Astrocyte (in vitro differentiated cells and primary cell): ENCODE measurements at places on chromosomes 11 and 22. TPM values are rescaled to one million over a fixed set of nuclear protein-coding genes. Genes with fewer than 3 reads are reported as not detected.
A peak's percentile ranks its signal among the peaks of the same experiment; 100 is the strongest.

GRCh38 chr11:17411418-17411817 lies 23.0 kb upstream of the KCNJ11 start:
- no peak for DNase-seq
- H3K4me1 ChIP-seq = no peaks in the 10 kb centered on the region
- no peak overlapping the region for H3K4me3 ChIP-seq

DNA sequence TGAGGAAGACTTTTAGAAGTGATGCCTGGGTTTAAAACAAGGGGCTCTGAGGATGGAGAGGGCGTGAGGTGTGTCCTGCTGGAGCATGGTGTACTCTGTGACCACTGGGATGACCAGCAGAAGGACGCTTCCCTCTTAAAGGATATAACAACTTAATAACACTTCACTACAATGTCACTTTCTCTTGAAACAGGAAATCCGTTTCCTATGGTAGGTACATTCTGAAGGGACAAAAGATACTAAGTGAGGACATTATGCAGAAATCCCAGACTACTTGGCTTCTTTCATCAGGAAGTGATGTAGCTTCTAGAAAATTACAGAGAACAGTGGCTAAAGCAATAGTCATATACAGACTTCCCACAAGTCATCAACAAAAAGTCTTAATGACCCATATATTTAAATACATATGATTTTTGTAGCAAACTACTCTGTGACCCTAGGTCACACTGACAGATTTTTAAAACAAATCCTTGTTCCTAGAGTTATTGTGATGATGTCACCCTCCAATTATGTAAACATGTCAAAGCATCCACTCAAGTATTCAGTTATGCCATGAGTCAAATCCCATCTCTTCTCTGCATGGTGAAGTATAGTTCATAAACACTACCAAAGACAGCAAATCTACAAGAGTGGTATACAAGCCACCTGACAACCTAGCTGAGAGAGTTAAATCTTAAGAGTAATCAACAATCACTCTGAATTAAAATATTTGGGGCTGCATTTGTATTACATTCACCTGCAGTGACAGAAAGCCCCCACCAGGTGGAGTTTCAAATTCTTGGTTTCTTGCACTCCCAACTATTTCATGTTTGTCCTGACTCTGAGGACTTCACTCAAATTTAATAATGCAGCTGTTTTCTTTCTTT lies 32.8 kb downstream of the PITPNB start:
- peak; percentile 87 for DNase-seq
- H3K27me3 ChIP-seq = no peaks in the 10 kb centered on the region
- H3K36me3 ChIP-seq = peaks cover 41% of the 10 kb centered on the region
- H3K27ac ChIP-seq = peak overlapping the region; percentile 64
- H3K4me3 ChIP-seq = no peak overlapping the region
- peaks cover 23% of the 10 kb centered on the region for H3K4me1 ChIP-seq

DNA sequence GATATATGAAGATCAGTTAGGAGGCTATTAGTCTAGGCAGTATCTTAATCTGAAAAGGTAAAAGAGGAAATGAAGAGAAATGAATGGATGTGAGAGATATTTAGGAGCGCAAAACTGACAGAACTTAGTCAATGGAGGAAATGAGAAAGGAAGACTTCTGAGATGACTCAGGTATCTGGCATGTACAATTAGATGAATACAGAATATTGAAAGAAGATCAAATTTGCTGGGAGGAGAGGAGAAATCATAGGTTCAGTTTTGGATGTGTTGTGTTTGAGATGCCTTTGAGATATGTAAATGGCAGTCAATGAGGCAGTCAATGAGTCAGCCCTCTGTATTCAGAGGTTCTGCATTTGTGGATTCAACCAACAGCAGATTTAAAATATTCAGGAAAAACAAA lies 42.9 kb upstream of the GAB2 start:
- H3K4me3 ChIP-seq = no peak overlapping the region
- peaks cover 1% of the 10 kb centered on the region for H3K36me3 ChIP-seq
- H3K27me3 ChIP-seq = no peaks in the 10 kb centered on the region

DNA sequence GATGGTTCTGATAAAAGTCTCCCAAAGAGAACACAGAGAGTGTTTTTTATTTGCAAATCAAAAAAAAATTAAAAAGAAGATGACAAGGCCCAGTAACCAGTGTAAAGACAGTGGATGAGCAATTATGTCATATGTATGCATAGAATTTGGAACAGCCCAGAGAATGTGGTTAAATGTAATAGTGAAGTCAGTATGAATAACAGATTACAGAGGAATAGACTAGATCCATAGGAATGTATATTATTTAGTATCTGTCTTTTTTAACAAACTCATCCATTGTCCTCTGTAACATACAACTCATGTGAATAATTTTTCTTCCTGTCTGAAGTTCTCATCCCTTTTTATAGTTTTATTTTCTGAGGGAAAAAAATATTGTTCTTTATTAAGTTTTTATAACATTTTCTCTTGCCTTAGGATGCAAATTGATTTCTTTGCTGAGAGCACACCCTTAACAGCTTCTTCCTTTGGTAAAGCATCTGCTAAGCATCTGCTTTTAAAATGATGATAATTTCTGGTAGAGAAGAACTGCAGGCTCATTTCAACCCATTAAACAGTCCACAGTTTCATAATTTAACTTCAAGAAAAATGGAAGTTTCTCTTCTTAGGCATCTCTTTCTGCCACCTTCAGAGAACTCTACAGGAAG lies 266.5 kb upstream of the MTNR1B start:
- peak; percentile 70 for DNase-seq
- H3K4me1 ChIP-seq = peaks cover 37% of the 10 kb centered on the region
- H3K27ac ChIP-seq = peak overlapping the region; percentile 92
- no peaks in the 10 kb centered on the region for H3K36me3 ChIP-seq

- no peak overlapping the region for H3K27ac ChIP-seq
- peaks cover 7% of the 10 kb centered on the region for H3K27me3 ChIP-seq
- DNase-seq = no peak
- H3K4me1 ChIP-seq = peaks cover 3% of the 10 kb centered on the region
- no peak overlapping the region for H3K4me3 ChIP-seq
- H3K36me3 ChIP-seq = no peaks in the 10 kb centered on the region
Measured at GRCh38 chr22:31124811-31125465, 2.2 kb downstream of the INPP5J start.

GRCh38 chr11:90722552-90723190 lies 499.8 kb upstream of the CHORDC1 start:
- H3K27me3 ChIP-seq = no peaks in the 10 kb centered on the region
- no peak overlapping the region for H3K4me3 ChIP-seq
- H3K4me1 ChIP-seq = no peaks in the 10 kb centered on the region

- no peak for DNase-seq
- no peaks in the 10 kb centered on the region for H3K27me3 ChIP-seq
- H3K36me3 ChIP-seq = no peaks in the 10 kb centered on the region
- no peak overlapping the region for H3K4me3 ChIP-seq
- H3K27ac ChIP-seq = no peak overlapping the region
- H3K4me1 ChIP-seq = peaks cover 16% of the 10 kb centered on the region
Measured at GRCh38 chr11:46827995-46828394, 18.1 kb downstream of the CKAP5 start.

DNA sequence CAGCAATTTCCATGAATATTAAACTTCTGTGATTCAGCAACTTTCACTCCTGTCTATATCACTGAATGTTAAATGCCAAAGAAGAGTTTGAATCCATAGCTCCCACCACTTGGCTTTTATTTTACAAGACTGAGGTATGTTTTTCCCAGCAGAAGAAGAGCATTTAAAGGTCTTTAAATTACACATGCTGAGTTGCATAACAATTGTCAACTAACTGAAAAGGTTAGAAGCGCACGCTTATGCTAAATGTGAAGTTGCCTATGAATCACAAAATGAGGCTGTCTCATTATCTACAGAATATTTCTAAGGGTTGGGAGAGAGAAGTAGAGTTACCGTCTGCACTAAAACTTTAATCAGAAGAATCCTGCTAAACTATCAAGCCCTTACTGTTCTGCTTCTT lies 1086.3 kb downstream of the FAM181B start:
- H3K36me3 ChIP-seq = no peaks in the 10 kb centered on the region
- no peaks in the 10 kb centered on the region for H3K27me3 ChIP-seq
- H3K4me3 ChIP-seq = no peak overlapping the region
- H3K27ac ChIP-seq = no peak overlapping the region
- no peaks in the 10 kb centered on the region for H3K4me1 ChIP-seq

GRCh38 chr11:64384981-64385944 lies 26.3 kb downstream of the RPS6KA4 start:
- H3K27me3 ChIP-seq = peaks cover 7% of the 10 kb centered on the region
- H3K4me3 ChIP-seq = no peak overlapping the region
- no peaks in the 10 kb centered on the region for H3K36me3 ChIP-seq
- peaks cover 8% of the 10 kb centered on the region for H3K4me1 ChIP-seq

DNA sequence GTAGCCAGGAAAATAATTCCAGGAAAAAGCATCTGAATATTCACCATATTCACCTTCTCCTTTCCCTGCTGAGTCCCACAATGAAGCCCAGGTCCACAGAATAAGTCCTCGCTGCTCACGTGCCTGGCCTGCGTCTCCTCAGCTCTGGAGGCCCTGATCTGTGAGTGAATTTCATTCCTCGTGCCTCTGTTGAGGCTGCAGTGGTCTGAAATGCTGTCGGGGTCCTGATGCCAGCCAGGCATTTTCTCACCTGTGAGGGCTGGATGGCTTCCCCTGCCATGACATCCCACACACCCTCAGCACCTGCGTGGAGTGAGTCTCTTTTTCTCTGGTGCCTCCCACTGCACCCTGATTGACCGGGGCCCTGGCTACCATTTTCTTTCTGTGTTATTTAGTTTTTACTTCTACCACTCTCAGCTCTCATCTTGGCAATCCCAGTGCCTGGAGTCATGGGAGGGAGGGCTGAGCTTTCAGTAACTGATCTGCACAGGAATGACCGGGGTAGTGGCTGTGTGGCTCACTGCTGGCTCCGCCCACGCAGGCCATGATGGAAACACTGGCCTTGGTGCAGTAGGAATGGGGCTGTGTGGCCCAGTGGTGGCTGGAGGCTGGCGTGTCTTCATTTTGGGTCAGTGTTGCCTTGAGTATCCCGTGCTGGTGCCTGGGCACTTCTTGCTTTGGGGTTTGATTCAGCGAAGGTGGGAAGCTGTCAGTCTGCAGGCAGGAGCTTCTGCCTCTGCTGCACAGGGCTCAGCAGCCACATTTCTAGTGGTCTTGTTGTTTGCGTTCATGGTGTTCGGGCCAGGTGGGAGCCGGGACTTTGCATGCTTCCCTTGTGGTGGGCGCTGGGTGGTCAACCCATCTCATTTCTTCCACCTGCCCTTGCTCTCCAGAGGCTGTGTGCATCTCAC lies 807.2 kb downstream of the TBC1D22A start:
- no peak for DNase-seq
- no peak overlapping the region for H3K27ac ChIP-seq
- no peaks in the 10 kb centered on the region for H3K36me3 ChIP-seq
- H3K27me3 ChIP-seq = no peaks in the 10 kb centered on the region
- no peaks in the 10 kb centered on the region for H3K4me1 ChIP-seq
- no peak overlapping the region for H3K4me3 ChIP-seq

GRCh38 chr11:95339086-95339901 lies 108.3 kb upstream of the SESN3 start:
- H3K27ac ChIP-seq = no peak overlapping the region
- peaks cover 26% of the 10 kb centered on the region for H3K4me1 ChIP-seq
- DNase-seq = no peak
- no peak overlapping the region for H3K4me3 ChIP-seq
- H3K27me3 ChIP-seq = no peaks in the 10 kb centered on the region

- no peaks in the 10 kb centered on the region for H3K36me3 ChIP-seq
- H3K27ac ChIP-seq = no peak overlapping the region
- H3K4me3 ChIP-seq = no peak overlapping the region
- no peaks in the 10 kb centered on the region for H3K4me1 ChIP-seq
- H3K27me3 ChIP-seq = no peaks in the 10 kb centered on the region
- DNase-seq = no peak
Measured at GRCh38 chr22:34972191-34972897, 93.6 kb upstream of the ISX start.

DNA sequence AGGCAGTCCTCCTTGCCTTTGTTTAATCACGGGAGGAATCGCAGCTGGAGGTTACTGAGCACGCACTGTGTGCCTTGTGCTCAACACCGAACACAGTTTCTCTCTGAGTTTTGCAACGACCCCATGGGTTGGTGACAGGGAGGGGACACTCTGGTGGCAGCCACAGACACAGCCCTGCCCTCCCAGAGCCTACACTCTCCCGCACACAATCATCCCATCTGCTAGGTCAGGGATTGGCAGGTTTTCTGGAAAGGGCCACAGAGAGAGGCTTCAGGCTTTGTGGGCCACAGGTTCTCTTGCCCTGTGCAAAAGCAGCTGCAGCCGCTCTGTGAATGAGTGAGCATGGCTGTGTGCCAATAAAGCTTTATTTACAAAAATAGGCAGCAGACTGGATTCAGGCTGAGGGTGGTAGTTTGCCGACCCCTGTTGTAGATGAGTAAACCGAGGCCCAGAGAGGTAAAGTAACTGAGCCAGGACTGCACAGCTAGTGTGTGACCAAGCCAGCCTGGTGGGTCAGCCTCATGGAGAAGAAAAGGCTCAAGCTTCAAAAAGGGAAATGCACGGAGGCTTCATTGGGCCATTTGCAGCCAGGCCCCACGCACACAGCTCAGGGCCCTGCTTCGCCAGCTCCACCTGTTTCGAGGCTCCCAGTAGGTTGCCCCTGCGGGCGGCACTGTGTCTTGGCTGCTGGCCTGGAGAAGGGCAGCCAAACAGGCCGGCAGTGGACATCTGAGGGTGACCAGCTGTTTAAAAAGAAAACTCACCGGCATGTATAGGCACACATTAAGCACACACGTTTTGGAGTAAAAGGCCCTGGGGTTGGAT lies 16.3 kb downstream of the LTO1 start:
- peaks cover 2% of the 10 kb centered on the region for H3K36me3 ChIP-seq
- no peak overlapping the region for H3K4me3 ChIP-seq

C22orf31 gene
- not detected in 2 replicates for total RNA-seq

PIWIL4 gene
- 0.59 and 0.75 TPM in 2 replicates for total RNA-seq

TXN2 gene
- 56.4 and 61.0 TPM in 2 replicates for total RNA-seq

ACTN3 gene
- not detected in 2 replicates for total RNA-seq

P2RY2 gene
- 0.12 and 0.30 TPM in 2 replicates for total RNA-seq
